ENCODE measurements at places on chromosomes 3 and 15. TPM values are rescaled to one million over a fixed set of nuclear protein-coding genes. Genes with fewer than 3 reads are reported as not detected.

The KCNH8 gene
- 0.55 TPM for total RNA-seq

The GNL3 gene
- 237 TPM for total RNA-seq

The CCR3 gene
- not detected for total RNA-seq

The TRAT1 gene
- total RNA-seq: not detected

The SEMA5B gene
- total RNA-seq: 22.4 TPM

The PLA2G4D gene
- total RNA-seq: 0.17 TPM

The PPM1L gene
- 5.7 TPM for total RNA-seq

The FRMD4B gene
- 1.0 TPM for total RNA-seq

The TM6SF1 gene
- total RNA-seq: 0.62 TPM

The LRRFIP2 gene
- total RNA-seq: 23.9 TPM

The RETNLB gene
- total RNA-seq: not detected

DNA sequence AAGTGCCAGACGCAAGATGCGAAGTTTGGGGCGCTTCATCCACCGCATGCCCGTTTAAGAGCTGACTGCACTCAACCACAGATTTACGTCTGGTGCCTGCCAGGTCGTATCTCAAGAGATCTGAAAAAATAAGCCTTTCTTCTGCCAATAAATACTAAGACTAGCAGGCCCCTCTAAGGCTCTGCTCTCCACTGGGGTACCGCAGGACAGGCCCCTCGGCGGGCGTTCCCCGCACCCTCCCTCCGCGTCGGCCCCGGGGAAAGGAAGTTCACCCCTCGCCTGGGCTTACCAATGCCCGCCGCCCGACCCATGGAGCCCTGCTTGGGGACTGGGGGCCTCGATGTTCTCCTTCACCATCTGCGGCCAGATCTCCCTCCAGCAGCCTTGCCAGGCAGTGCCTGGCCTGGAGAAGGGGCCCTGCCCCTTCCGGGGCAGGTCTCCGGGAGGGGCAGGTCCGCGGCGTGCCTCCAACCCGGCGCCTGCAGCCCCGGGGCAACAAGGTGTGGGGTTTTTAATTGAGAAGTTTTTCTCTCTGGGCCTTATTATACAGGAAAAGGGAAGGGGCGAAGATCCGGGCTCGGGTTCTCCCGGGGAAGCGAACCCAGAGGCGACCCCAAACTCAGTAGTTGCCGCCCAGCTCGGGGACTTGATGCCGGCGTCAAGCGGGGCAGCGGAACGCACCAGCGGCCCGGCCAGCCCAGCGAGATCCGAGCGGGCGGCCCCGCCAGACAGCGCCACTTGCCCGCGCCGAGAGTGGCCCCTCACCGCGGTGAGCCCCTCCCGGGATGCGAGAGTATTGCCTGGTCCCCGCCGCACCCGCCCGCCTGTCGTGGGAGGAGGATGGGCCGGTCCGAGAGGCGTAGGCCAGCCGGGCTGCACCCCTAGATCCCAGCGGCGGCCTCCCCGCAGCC, 735 bp downstream of the GOLGA8B start:
- peak; percentile 75 for DNase-seq

- DNase-seq: no peak
Measured at GRCh38 chr3:171309906-171310359, 150.3 kb downstream of the TNIK start.

- DNase-seq: no peak
Measured at GRCh38 chr3:192847941-192848340, 69.7 kb downstream of the MB21D2 start.

DNA sequence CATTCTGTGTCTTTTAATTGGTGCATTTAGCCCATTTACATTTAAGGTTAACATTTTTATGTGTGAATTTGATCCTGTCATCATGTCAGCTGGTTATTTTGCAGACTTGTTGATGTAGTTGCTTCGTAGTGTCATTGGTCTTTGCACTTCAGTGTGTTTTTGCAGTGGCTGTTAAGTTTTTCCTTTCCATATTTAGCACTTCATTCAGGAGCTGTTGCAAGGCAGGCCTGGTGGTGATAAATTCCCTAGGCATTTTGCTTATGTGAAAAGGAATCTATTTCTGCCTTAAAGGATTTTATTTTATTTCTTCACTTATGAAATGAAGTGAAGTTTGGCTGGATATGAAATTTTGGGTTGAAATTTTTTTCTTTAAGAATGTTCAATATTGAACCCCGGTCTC, 70.2 kb upstream of the CD96 start:
- no peak for DNase-seq

DNA sequence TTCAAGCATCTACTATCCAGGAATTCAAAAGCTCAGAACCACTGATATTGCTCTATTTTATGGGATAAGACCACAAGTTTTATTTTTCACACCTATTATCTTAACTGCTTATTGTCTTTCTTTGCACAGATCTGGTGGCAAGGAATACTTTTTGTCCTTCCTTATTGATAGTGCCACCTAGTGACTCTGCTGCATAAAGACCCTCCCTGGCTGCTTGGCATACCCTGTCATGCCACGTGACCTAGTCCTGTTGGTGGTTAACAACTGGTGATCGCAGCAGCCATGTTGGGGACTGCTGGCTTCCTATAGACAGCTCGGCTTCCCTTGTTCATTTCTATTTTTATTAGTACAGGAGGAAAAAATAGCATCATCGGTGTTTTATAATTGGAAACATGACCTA, 236.3 kb downstream of the MEX3B start:
- DNase-seq: no peak

- no peak for DNase-seq
Measured at GRCh38 chr3:93926789-93927188, 46.9 kb downstream of the PROS1 start.

DNA sequence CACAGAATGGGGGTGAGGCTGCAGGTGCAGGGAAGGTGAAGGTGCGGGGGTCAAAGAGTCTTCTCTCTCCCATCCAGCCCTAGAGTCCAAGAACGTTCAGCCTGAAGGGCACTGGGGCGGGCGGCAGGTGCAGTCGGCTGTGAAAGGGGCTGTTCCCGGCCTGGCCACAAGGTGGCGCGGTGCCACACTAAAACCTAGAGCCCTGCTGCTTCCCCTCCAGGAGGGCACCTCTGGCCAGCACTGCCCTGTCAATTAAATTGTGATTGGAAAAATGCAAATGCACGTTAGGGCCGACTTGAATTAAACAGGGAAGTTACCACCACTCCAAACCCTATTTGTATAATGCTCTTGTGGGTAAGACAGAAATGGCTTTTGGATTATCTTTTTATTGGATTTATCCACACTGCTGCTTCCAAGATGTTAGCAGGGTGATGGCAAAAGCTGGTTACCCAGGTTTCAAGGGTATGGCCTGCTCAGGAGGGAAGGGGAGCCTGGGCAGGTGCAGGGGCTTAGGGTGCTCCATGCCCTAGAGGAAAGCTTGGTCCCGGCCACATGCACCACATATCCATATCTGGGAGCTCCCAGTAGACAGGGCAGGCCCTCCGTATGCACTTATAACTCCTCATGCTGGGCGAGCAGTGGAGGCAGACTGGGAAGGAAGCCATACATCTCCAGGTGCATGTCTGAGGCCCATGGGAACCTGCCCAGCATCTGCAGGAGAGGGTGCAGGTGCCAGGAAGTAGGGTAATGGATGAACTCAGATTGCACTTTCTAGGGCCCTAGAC, 119.8 kb downstream of the ADCY5 start:
- peak; percentile 94 for DNase-seq

- no peak for DNase-seq
Measured at GRCh38 chr3:148149556-148149955, 548.1 kb upstream of the AGTR1 start.

DNA sequence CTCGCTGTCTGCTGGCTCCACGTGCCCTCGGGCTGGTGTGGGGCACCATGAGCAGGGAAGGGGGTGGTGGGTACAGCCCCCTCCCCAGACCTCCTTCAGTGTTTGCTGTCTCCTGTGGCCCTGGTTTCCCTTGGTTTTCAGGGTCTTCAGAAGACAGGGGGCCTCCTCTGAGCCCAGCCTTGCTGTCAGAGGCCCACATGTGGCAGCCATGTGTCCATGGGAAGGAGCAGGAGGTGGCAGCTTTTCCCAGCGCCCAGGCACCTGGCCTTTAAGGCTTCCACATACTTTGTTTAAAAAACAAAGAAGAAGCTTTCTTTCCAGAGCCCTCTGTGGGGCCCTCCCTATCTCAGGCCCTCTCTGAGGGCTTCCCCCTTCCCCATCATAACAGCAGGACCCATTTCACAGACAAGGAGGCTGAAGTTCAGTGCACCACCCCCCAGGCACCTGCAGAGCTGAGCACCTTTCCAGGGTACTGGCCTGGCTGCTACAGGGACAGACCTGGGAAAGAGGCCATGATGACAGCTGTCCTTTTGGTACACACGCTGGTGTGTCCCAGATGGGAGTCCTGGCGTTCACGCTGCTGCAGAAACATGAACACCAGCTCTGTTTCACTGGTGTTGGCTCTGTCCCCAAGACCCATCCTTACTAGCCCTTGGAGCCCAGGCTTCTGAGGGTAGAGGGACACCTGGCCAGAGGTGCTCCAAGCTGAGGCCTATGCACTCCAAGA, 73.7 kb downstream of the DNAJB8 start:
- DNase-seq: peak; percentile 55

DNA sequence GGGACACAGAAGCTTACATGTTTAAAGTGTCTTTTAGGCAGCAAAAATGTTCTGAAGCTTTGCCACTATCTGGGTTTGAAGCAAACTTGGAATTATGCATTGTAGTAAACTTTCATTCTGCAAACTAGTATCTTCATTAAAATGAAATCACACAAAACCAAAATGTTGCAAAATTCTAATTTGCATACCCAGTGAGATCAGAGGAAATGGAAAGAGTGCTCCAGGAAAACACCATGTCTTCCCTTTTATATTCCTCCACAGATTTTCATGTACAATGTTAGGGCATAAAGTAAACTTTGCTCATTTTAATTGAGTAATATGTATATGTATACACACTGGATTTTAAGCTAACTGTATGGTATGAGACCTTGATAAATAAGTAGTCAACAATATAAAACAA, 23.9 kb downstream of the ANO10 start:
- DNase-seq: no peak

GRCh38 chr3:54303517-54304375, 181.4 kb downstream of the CACNA2D3 start:
- DNase-seq: no peak

- DNase-seq: no peak
Measured at GRCh38 chr3:11436775-11437174, 164.6 kb downstream of the ATG7 start.

DNA sequence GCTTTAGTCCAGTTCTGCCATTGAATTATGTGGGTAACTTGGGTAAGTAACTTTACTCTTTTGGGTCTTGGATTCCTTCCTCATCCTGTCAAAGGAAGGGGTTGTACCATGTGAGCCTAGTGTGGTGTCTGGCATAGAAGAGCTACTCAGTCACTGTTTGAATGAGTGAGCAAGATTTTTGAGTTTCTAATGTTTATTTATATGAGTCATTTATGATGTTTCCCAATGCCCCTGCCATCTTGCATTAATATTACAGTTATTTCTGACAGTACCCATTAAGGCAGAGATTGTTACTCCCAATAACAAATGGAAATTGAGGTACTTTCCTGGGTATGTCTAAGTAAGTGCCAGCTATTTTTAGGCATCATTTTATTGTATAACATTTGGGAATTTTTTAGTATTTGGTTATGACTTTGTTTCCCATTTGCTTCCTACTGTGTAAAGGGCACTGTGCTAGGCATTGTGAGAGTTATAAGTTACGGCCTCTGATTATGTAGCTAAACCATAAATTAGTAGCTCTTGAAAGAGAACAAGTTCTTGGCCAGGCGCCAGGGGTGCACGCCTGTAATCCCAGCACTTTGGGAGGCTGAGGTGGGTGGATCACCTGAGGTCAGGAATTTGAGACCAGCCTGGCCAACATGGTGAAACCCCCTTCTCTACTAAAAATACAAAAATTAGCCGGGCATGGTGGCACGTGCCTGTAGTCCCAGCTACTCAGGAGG, 23.5 kb downstream of the NR1D2 start:
- no peak for DNase-seq

DNA sequence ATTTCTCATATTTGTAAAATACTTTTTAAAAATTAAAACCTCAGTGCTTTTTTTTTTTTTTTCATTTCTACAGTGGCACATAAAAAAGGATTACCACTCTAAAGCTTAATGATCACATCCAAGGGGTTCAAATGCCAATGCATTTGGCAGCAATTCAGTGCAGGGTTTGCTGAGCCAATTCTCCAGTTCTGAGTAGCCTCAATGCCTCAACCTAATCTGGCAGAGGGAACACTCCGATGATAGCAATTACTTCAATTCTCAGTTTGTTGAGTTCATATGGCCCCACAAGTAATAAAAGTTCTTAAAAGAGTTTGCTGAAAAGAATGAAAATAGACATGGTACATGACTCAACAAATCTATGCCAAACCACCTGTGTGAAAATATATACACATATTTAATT, 79.3 kb upstream of the RBMS3 start:
- DNase-seq: no peak

GRCh38 chr3:128439226-128439625, 27.5 kb downstream of the DNAJB8 start:
- no peak for DNase-seq

- DNase-seq: no peak
Measured at GRCh38 chr3:62168356-62168755, 205.0 kb downstream of the FEZF2 start.

- no peak for DNase-seq
Measured at GRCh38 chr3:36557708-36558421, 177.6 kb downstream of the STAC start.

DNA sequence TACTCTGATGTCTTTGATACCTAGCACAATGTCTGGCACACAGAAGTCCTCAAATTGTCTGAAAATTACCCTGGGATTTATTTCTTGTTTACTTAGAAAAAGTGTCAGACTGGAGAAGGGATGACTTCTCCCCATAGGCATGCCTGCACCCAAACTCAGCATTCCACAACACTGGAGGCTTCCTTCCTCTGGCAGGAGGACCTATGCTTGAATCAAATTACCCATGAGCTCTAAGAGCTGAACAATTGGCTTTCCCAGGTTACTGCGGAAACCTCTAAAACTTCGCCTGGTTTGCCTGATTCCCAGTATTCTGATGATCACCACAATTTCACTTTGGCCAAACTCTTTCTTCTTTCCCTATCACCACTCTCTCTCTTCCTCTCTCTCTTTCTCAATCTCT, 217.4 kb downstream of the DIPK2A start:
- no peak for DNase-seq

- no peak for DNase-seq
Measured at GRCh38 chr15:29860872-29861271, 38.6 kb upstream of the TJP1 start.

GRCh38 chr3:49785565-49786356, 581 bp downstream of the IP6K1 start:
- peak; percentile 70 for DNase-seq

GRCh38 chr15:65740148-65740547, 51.9 kb downstream of the DENND4A start:
- no peak for DNase-seq

- DNase-seq: no peak
Measured at GRCh38 chr3:144660186-144660585, 688.6 kb downstream of the DIPK2A start.

- no peak for DNase-seq
Measured at GRCh38 chr3:50417637-50418033, 58.3 kb upstream of the TMEM115 start.

DNA sequence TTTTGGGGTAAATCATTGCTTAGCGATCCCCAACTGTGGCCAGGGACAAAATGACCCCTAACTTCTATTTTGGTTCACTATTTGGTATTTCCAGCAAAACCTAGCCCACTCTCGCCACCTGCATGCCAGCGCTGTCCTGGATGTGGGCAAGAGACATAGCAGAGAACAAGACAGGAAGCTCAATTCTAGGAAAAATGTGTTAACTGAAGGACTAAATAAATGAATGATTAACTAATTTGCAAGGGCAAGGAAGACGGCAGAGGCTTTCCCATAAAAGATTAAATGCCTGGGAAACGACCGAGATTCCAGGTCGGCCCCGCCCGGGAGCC, 408 bp downstream of the NICN1 start:
- no peak for DNase-seq

GRCh38 chr3:31390466-31390865, 142.3 kb upstream of the STT3B start:
- DNase-seq: no peak
